ENCODE measurements at places on chromosomes 5 and 9. TPM values are rescaled to one million over a fixed set of nuclear protein-coding genes. Genes with fewer than 3 reads are reported as not detected.

Gene FGF1
- 0.25 TPM for total RNA-seq

Gene GPR151
- not detected for total RNA-seq

Gene FBP2
- not detected for total RNA-seq

Gene MEIKIN
- not detected for total RNA-seq

Gene TRAF1
- 3.0 TPM for total RNA-seq

Gene TRIM7
- 0.23 TPM for total RNA-seq

Gene PCDHGB1
- 0.63 TPM for total RNA-seq

Gene SLC25A2
- total RNA-seq = 0.25 TPM

Gene INSL6
- total RNA-seq = not detected

Gene SMIM33
- total RNA-seq = not detected

Gene FOXD4L5
- total RNA-seq = 0.08 TPM

Gene SPATA31A6
- not detected for total RNA-seq

Gene GGTA1
- 1.2 TPM for total RNA-seq

Gene MUSK
- total RNA-seq = not detected

Gene FAXDC2
- 83.6 TPM for total RNA-seq

Gene NTRK2
- total RNA-seq = 0.38 TPM

Gene SLC34A1
- 3.0 TPM for total RNA-seq

Gene NR2F1
- total RNA-seq = 10.2 TPM

Gene PHF24
- total RNA-seq = not detected

Gene CNTNAP3
- 0.58 TPM for total RNA-seq

Gene C5orf52
- not detected for total RNA-seq

Gene SOX30
- not detected for total RNA-seq

Gene ITGA1
- 69.5 TPM for total RNA-seq

Gene IRX2
- total RNA-seq = not detected

Gene DNAJB5
- 1.9 TPM for total RNA-seq

Gene TCOF1
- 9.9 TPM for total RNA-seq

Gene PCSK5
- 3.2 TPM for total RNA-seq

Gene CSF2
- total RNA-seq = not detected

Gene SLCO4C1
- total RNA-seq = 4.0 TPM

Gene PKD2L2
- total RNA-seq = not detected

Gene CDH6
- 1.3 TPM for total RNA-seq

Gene PCDHGB2
- total RNA-seq = 0.81 TPM

Gene RNF208
- total RNA-seq = 7.3 TPM

Gene PCDHB13
- 0.65 TPM for total RNA-seq

Gene ZDHHC11B
- 6.1 TPM for total RNA-seq

Gene SSNA1
- 29.4 TPM for total RNA-seq

Gene TEK
- total RNA-seq = 4.4 TPM

Gene PCDHA11
- total RNA-seq = 0.23 TPM
